ENCODE measurements at places on chromosomes 11 and 22.

DNA sequence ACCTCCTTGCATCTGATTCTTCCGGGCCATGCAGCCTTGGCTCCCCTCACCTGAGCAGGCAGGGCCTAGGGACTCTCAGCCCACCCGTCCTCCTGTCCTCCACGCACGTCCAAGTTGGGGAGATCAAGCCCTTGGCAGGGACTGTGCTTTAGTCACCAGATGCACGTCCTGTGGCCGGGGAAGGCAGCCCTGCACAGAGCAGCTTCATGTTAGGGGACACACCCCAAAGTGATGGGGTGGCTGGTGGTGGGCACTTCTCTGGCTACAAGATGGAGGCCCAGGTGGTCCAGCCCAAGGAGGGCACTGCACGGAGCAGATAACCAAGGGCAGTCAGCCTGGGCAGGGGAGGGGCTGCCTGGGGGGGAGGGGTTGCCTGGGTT, 1.2 kb downstream of the MUC5B start:
- no peak for DNase-seq

DNA sequence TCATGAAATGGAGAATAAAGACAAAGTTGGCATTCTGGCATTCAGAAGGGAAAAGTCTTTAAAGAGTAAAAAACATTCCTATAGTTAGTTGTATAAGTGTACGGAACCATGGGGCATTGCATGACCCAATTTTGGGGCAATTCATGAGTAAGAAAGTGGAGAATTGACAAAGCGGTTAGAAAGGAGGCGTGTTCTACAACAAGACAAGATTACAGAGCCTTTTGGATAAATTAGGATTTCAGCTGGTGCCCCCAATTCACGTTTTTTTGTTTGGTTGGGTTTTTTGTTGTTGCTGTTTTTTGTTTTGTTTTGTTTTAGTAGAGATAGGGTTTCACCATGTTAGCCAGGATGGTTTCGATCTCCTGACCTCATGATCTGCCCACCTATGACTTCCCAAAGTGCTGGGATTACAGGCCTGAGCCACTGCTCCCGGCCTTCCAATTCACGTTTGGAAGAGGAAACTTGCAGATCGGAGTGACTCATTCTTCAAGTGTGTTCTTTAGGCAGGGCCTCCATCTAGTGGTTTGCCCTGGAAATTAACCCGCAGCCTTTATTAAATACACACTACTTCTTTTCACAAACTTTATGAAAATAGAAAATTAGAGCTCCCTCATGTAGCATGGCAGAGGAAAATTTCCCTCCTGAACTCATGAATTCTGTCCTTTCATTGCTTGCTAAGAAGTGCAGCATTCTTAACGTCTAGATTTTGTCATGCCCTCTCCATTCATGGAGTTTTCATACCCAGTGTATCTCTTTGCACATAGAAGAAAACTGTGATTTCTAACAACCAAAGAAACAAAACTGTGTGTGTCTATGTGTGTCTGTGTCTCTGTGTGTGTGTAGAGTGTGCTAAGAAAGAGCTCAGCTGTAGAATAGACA, 118.1 kb downstream of the BBOX1 start:
- DNase-seq: peak; percentile 93

DNA sequence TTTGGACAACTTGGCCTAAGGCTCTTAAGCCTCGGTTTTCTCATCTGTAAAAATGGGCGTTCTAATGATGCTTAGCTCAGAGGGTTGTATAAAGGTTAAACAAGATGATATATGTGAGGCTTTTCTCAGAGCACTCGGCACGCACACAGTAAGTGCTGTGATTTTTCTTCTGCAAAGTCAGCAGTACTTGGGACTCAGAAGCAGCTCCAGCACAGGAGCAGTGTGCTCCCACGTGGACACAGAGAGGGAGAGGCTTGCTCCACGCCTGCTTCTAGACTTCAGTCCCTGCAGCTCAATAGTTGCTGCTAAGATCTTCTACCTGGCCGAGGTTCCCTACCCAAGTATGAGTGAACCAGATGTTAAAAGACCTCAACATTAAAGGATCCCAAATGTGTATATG, 39.9 kb upstream of the PHF21A start:
- no peak for DNase-seq

DNA sequence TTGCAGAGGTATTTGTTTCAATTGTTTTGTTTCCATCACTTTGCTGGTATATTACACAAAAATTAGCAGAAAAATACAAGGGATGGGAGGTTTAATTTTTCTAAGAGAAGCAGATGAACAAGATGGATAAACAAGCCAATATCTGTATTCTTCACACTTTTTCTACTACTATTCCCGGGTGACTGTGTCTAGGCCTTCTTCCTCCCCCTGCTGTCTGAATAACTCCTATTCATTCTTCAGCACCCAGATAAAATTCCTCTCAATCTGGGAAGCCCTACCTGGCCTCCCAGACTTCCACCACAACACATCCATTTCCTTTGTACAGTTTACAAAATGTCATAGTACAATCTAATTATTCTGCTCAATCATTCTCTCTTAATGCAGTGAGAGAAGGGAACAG, 666.6 kb upstream of the TENM4 start:
- no peak for DNase-seq

GRCh38 chr22:44667276-44667675, 34.7 kb upstream of the PRR5 start:
- DNase-seq: no peak

DNA sequence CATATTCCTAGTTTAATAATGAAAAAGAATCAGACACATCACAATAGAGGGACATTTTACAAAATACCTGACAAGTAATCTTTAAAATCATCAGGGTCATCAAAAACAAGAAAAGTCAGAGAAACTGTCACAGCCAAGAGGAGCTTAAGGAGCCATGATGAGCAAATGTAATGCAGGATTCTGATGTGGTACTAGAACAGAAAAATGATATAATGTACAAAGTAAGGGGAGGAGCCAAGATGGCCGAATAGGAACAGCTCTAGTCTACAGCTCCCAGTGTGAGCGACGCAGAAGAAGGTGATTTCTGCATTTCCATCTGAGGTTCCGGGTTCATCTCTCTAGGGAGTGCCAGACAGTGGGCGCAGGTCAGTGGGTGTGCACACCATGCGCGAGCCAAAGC, 198.0 kb upstream of the FAT3 start:
- no peak for DNase-seq

DNA sequence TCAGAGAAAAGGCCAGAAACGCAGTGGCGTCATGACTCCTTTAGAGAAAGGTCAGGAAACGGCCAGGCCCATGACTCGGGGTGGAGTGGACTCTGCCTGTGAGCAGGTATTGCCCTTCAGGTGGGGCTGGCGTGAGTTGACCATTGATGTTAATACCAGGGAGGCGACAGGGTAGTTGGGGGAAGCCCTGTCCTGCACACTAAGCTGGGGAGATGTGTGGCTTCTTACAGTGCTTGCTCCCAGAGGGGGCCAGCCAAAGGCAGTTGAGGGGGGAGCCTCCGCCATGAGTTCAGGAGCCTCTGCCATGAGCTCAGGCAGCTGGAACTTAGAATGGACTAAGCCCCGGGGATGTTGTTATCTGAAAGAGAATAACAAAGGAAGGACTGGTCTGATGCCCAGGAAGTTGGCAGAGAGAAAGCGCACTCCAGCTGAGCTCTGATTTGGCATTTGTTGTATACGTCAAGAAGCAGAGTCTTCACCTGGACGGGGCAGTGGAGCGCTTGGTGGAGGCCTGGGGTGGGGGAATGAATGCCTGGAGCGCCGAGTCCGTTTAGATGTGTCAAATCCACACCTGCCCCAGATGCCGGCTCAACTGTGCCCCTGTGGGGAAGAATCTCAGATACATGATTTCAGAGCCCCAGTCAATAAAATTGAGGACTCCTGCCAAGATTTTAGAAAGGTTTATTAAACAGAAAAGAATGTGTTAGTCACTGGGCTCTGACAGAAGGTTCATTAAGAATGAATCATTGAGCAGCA, 222.5 kb downstream of the TBC1D22A start:
- DNase-seq: peak; percentile 51

GRCh38 chr11:88250566-88251242, 75.5 kb upstream of the RAB38 start:
- no peak for DNase-seq

GRCh38 chr22:50008151-50009040, 4.2 kb downstream of the IL17REL start:
- DNase-seq: no peak

- peak; percentile 66 for DNase-seq
Measured at GRCh38 chr11:124481365-124482323, 36.1 kb upstream of the OR8B8 start.

All from adipocyte (in vitro differentiated cells).